ENCODE measurements at places on chromosomes 4 and X. TPM values are rescaled to one million over a fixed set of nuclear protein-coding genes. Genes with fewer than 3 reads are reported as not detected.

Gene GRID2
- total RNA-seq, result 26.1 TPM

Gene ARHGAP36
- 1.0 TPM for total RNA-seq

Gene NSG1
- total RNA-seq, result 5.4 TPM

Gene ERVMER34-1
- total RNA-seq, result 1.5 TPM

Gene XK
- 4.2 TPM for total RNA-seq

Gene HOPX
- 45.9 TPM for total RNA-seq

Gene HTN3
- not detected for total RNA-seq

Gene CSAG3
- total RNA-seq, result not detected

Gene CC2D2A
- total RNA-seq, result 40.5 TPM

Gene STATH
- total RNA-seq, result not detected

Gene SHROOM3
- total RNA-seq, result 11.7 TPM

Gene TMEM271
- total RNA-seq, result 0.21 TPM

Gene IL2RG
- 1.2 TPM for total RNA-seq

Gene TSPAN6
- total RNA-seq, result 76.8 TPM
